ENCODE measurements at places on chromosomes 7 and 10.

DNA sequence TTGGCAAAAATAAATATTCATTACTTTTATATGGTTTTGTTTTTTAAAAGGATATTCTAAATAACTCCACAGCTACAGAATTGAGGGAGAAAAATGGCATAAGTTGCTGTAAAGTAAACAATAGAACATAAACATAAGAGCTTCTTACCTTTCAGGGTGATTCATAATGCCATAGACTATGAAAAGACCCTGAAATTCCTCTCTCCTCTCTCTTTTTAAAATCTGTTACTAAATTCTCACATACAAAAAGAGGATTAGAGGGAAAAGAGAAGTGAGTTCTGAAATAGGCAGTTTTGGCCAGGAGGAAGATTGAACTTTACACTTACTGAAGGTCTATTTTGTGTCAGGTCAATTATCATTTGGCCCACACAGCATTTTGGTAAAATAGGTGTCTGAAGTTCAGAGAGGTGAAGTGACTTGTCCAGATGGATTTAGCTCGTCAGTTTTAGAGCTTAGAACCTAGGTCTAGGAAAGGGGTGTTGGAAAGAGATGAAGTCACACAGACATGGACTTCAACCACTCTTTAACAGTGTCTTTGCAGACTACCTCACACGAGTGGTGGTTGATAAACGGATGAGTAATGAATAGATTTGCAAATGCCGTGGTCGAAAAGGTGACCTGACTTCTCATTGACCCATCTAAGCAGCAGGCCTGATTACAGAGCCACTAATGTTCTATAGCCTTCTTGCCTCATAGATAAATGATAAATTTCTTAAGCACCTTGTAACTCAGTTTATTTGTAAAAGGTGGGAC, 190.6 kb upstream of the CCDC6 start:
- DNase-seq, result no peak

DNA sequence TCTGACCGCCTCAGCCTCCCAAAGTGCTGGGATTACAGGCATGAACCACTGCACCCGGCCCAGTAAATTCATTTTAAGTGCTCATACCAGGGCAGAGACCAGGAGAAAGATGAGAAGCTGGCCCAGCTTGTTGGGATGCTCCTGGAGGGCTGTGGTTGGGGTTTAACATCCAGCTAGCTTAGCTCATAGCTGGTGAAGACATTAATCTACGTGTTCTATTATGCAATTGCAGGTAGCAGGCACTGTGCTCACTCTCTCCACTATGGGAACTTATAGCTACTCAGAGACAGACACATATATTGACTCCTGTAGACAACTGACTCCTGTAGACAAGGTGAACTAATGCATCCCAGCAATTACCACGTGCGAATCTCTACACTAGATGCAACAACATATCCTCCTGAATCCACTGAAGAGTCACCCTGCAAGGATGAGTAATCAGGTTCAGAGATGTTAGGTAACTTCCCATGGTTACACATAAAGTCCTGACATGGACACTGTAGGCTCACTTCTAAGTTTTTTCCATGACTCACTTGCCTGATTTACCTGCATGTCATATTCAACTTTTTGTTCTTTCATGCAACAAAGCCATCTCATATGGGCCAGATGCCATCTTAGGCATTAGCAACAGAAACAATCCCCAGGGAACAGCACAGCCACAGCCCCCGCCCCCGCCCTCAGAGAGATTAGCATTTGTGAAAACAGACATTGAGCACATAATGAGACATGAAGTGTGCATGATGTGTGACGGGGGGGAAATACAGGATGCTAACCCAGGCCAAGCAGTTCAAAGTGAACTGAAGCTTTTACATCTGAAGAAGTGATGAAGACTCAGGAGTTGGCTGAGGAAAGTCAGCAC, 37.2 kb downstream of the ERLIN1 start:
- DNase-seq, result peak; percentile 77

GRCh38 chr10:76644476-76644875, 993.1 kb downstream of the KCNMA1 start:
- DNase-seq, result no peak

DNA sequence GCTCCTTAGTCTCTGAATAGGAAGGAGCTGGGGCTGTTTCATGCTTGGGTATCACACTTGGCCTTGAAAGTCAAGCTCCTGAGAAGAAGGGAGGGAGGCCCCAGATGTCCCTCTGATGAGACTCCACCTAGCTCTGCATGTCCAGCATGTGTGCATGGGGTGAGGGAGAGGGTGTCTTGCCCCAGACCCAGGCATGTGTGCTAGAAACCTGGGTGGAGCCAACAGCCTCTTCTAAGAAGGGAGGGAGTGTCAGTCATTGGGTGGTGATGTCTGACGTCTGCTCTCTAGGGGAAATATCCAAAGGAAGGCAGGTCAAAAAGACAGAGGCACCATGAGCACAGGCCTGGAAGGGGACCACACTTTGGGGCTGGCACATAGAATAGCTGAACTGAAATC, 159.0 kb downstream of the CDH23 start:
- no peak for DNase-seq

- no peak for DNase-seq
These were observed 16.2 kb downstream of the PLEKHA1 start for GRCh38 chr10:122390679-122391078.

DNA sequence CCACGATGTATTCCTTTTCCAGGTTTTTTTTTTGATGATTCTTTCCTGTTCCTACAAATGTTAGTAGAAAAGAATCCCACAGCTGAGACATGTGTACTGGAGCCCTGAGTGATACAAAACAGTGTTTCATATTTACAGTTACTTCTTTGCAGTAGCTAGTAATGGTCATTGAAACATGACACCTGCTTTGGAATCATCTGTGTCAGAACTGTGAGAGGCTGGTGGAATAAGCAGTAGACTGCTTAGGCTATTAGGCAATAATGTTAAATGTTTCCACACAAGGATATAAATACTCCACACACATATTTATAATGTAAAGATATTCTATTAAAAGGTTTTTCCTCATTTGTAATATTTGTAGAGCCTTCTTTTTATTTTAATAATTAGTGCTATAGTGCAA, 394.0 kb downstream of the THSD7A start:
- DNase-seq, result no peak

DNA sequence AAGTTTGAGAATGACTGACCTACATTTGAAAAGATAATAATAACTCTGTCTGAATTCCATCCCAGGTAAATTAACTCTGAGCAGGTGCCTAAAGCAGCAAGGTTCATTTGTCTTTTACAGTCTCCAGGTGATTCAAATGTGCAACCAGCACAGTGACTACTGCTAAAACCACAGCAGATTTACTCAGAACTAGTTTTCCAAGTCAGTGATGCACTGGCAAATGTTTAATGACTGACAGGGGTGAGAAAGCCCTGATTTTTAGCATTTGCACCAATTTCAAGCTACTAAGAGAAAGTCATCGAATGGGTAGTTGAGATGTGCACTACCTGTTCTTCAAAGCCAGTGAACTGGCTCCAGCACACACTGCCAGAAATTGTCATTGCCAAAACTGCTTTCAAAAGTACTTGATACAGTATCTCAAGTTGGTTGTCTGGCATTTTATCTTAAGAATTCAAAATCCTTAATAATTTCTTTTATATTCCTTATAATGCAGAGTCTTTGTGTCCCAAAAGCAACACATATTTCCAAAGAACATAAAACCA, 60.3 kb downstream of the ATOH7 start:
- DNase-seq, result no peak

DNA sequence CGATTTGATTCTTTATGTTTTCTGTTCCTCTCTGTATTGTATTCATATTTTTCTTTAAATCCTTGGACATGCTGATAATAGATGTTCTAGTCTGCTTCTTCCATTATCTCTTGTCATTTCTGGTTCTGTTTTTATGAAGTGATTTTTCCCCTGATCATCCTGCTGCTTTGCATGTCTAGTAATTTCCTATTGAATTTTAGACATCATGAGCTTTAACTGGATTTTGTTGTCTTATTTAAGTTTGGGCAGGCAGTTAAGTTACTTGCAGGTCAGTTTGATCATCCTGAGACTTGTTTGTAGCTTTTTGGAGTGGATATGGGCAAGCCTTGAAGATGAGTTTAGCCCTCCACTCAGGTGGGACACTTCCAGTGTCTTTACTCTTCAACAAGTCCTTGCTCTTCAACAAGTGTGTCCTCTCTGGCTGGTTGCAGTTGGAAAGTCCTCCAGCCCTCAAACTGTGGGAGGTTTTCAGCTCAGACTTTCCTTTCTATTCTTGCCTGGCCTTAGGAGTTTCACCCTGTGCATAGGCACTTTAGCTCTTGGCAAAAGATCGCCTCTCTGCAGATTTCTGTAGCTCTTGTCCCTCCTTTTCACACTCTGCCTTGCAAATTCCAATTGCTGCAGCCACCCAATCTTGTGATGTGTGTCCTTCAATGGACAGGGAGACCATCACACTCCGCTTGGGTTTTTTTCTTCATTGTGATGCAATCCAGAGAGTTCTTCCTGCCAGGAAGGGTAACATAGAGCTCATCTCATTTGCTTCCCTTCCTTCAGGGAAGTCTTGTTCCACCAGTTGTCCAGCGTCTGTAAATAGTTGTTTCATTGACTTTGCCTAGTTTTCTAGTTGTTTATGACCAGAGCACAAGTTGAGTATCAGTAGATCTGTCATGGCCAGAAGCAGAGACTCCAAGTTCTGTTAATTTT, 197.2 kb upstream of the SH2B2 start:
- no peak for DNase-seq

GRCh38 chr7:102287111-102287980, 678 bp downstream of the SH2B2 start:
- peak; percentile 50 for DNase-seq

DNA sequence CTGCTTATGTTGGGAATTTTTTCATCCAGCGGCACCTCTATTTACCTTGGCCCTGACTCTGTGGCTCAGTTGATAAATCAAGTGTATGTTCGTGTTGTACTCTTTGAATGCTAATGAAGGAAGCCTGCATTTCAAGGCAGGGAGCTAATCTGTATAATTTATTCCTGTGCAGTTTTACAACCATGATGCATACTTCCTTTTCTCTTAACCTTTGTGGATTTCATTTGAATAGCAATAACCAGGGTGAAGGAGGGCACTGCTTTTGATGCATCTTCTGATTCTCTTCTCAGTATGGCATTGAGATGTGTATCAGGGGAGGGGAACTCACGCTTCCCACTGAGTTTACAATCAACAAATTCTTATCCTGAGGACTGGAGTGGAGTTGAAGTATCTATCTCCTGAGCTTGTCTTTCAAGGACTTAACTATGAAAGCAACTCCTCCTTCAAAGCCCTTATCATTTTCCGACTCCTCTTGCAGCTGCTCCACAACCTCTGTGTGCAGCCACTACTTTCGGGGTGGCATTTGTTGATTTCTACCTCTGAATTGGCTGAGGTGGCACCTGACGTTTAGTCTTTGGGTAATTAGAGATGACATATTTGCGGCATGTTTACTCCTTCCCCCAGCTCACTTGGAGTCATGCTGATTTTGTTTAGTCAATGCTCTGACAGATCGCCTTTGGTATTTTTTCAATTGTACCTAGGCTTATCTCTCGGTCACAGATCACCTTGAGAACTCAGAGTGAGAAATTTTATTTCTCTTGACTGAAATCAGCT, 275.2 kb downstream of the PHTF2 start:
- no peak for DNase-seq

- DNase-seq, result peak; percentile 10
These were observed 201.3 kb downstream of the JCAD start for GRCh38 chr10:29857843-29858701.

DNA sequence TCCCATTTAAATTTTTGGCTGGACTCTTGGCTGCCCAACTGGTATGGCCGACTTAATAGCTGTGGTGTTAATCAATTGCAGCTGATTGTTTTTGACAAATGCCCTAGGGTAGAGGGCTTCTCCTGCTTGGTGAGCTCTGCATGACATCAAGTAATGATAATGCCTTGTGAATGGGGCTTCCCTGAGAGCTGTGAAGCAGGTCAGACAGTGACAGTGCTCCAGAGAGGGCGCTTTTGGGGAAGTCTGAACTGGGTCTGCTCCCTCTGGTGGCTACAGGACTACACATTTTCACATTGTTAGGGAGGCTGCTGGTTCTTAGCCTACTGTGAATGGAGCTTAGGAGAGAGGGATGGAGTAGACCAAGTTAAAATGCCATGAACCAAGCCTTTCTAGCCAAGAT, 98.8 kb downstream of the SDK1 start:
- peak; percentile 30 for DNase-seq

- no peak for DNase-seq
These were observed 39.3 kb downstream of the RABGEF1 start for GRCh38 chr7:66779669-66780409.

DNA sequence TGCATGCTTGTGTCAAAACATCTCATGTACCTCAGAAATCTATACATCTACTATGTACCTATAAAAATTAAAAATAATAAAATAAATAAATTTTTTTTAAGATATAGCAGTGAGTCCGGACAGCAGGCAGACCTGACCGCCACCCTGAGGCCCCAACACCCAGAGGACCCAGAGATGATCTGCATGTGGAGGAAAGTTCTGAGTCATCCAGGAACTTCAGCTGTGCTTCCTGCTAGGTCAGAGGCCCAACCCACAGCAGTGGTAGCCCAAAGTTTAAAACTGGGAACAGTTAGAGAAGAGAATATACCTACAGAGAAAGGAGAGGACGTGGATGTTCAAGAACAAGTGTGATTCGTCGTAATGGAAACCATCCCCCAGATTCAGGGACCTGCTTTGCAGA, 683.7 kb upstream of the NRP1 start:
- DNase-seq, result no peak

- DNase-seq, result no peak
These were observed 434 bp upstream of the PLEKHA8 start for GRCh38 chr7:30027740-30028215.

DNA sequence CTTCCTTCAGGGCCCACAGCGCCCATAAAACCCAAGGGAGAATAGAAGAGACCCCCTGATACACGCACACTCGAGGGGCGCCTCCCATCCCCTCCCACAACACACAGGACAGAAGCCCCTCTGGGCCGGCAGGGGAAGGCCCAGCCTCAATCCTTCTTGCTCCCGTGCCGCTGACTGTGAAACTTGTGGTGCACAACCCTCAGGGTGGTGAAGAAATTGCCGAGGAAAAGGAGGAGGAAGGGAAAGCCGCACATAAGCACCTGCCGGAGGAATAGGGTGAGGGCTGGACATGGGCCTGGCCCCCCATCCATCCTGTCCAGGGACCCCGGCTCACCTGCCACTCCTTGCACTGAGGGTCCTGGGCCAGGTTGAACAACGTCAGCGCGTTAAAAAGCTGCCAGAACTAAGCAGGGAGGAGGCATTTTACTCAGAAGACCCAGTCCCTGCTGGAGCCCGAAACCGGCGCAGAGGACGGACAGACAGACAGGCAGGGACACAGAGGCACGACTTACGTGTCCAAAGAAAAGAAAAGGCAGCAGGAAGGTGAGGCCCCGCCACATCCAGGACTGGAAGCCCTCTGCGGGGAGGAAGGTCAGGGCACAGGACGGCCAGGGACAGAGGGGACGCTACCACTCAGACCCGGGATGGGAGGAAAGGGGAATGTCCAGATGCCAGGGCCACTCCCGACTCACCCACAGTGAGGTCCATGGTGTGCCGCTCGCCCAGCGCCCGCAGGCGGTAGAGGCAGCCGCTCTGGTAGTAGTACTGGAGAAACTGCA, 7.2 kb downstream of the TMEM120A start:
- DNase-seq, result no peak

- no peak for DNase-seq
These were observed 10.1 kb downstream of the OTUD1 start for GRCh38 chr10:23448802-23449570.

- no peak for DNase-seq
These were observed 17.3 kb upstream of the ADARB2 start for GRCh38 chr10:1754506-1755153.

- DNase-seq, result peak; percentile 23
These were observed 213.9 kb downstream of the ELFN1 start for GRCh38 chr7:1883834-1884582.

- no peak for DNase-seq
These were observed 899.3 kb downstream of the SORCS3 start for GRCh38 chr10:105540381-105540780.

- DNase-seq, result no peak
These were observed 86.2 kb downstream of the CREM start for GRCh38 chr10:35212856-35213255.

Measured in activated CD4-positive, alpha-beta T cell treated with anti-CD3 and anti-CD28 coated beads for 36 hours (primary cell).